ENCODE measurements at places on chromosomes 4 and X.

GRCh38 chr4:99179626-99180025 is 35.5 kb upstream of the ADH4 start:
- no peak for DNase-seq

GRCh38 chr4:144360146-144360793 is 219.8 kb upstream of the GYPA start:
- DNase-seq: no peak

GRCh38 chr4:98937986-98938720 is 9.2 kb upstream of the EIF4E start:
- DNase-seq: no peak

GRCh38 chrX:11558972-11559371 is 106.7 kb downstream of the ARHGAP6 start:
- DNase-seq: peak; percentile 2

DNA sequence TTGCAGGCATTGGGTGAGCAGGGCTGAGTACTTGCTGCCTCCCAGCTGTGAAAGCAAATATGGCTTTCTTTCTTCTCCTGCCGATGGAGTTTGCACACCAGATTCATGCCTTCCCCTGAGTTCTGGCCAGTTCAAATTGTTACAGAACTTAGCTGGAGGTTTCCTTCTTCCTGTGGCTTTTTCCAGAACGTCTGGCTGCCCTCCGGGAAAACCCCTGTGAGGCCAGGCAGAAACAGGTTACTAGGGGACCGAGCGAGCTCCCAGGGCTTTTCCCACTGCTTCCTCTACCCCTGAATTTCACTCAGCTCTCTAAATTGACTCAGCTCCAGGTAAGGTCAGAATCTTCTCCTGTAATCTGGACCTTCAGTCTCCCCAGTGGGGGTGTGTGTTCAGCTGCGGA is 482.4 kb downstream of the C4orf33 start:
- DNase-seq: no peak

DNA sequence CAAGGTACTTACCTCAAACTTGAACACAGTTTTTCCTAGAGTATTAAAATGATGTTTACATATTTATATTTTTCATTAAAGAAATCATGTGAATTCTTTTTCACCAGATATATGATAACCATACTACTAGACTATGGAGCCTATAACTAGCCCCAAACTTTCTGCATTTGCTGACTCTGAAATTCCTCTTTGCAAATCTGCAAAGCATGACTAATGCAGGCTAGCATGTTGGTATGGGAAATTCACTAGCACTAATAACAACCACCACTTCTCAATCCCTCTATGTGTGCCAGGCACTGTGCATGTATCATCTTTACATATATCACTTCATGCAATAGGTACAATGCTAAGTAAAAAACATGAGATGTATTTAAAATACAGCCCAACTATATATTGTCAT is 51.1 kb downstream of the SLC10A7 start:
- no peak for DNase-seq

DNA sequence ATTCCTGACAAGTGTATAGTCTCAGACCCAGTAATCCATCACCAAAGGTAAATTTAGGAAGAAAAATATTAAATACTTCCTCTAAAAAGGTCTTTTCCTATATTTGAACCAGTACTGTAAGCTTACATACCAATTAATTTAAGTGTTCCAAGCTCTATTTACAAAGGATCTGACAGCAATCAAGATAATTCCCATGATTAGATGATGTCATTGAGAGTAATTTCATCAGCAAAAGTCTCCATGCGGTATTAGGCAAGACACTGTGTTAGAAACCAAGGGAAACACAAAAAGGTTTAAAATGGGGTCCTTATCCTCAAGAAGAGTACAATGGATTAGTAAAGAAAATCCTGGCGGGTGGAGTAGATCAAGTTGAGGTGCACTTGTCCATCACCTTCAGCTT is 198.5 kb downstream of the PRDM5 start:
- DNase-seq: no peak

DNA sequence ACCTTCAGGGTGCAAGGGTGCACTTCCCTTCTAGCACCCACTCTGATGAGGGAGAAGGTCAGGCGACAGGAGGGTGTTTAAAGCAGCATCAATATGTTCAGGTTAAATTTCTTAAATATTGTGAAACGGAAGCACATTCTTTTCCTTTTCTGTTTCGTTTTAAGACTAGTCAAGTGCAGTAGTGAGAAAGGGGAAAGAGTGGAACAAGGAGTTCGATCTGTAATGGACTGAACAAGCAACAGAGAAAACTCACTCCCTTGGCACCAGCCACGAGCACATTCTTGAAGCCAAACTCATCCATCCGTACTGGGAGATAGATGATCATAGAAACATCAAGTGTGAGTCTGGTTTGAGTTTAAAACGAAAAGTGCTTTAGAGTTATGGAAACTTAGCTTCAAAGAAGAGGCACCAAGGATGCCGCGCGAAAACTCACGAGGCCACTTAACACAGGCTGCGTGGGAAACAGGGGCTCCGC is 815 bp downstream of the FAM53A start:
- DNase-seq: no peak

DNA sequence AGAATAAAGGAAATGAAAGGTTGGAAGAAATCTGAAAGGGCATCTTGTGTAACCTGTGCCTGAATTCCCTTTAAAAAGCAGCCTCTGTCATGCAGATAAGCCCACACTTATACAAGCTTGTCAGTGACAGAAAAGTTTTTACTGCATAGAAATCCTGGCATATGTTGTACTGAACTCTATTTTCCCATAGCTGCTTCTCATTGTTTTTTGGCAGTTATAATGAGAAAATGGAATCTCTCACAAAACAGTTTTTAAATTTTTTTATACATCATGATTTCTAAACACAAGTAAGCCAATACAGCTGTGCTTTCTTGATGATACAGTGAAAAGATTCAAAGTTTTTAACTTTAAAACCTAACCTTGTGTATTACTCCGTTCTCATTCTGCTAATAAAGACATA is 511.4 kb upstream of the ARX start:
- no peak for DNase-seq

DNA sequence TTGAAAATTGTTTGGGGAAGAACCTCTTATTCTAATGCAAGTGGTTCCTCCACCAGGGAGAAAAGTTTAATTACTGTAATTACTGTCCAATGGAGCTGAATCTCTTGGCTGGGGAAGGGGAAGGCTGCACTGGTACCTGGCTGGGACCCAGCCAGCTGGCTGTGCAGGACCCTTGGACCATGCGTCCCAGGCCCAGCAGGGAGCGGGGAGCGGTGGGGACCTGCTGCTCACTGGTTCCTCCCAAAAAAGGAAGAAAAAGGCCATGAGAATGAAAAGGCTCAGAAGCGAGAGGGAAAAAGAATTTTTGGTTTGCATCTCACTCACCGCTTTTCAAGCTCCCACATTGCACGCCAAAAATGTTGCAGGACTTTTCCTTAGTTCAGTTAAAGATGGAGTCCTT is 333.5 kb downstream of the FAM47B start:
- DNase-seq: no peak
